Caco-2 (cell line): ENCODE measurements at places on chromosomes 5 and 9.

DNA sequence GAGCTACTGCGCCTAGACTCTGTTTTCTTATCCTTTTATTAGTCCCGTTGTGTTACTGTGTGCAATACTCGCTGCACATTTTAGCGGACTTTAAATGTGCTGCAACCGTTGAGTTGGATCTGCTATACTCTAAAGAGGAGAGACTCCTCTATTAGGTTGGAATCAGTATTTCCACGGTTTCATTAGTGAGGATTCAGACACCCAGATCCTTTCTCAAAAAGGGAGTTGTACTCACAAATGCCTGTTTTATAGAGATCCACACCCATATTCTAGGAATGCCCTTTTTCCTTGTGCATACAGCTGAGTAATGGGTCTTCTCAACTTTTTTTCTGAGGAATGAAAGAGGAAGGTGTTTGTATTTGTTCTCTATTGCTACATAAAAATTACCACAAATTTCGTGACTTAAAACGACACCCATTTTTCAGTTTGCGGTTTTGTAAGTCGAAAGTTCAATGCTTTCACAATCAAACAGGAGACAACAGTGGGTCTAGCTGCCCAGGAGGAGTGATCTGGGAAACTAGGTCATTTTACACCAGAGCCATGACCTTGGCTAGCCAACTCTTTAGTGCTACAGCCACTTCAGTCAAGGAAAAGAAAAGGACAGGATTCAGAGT, 52.8 kb upstream of the SLC44A1 start:
- no peak for DNase-seq

DNA sequence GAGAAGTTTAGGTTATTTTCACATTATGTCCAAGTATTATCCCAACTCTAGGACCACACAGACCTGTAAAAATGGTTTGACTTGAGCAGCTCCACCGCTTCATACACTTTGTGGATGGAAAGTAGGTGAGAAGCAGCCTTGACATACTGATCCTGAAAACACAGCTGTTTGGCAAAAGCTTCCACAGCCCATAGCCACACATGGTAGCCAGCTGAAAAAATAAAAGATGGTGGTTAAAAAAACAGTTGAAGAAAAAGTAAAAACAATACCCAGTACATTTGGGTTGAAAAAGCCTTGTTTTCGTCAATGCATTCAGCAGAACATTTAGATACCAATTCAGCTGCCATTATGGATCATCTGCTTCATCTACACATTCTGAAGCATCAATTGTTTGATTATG, 36.7 kb downstream of the GEMIN5 start:
- DNase-seq = no peak

- DNase-seq = no peak
Measured at GRCh38 chr5:136035837-136036236, 7.0 kb downstream of the TGFBI start.

GRCh38 chr5:127561254-127561653, 43.8 kb downstream of the PRRC1 start:
- no peak for DNase-seq

DNA sequence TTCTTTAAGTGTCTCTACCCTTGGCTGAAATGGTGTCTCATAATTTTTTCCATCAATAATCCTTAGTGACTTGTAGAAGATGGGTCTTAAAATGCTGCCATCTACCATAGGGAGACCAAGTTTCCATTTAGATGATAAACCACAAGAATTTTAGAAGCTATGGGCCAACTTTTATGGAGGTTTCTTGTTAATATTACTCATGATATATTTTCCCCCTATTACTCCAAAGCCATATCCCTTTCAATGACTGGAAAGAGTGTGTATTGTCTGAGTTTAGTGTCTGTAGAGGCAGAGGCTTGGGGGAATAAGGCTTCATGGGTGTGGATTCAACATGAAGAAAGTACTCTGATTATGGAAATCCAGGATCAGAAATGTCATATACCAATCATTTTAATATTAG, 507.3 kb upstream of the TNC start:
- no peak for DNase-seq

- no peak for DNase-seq
Measured at GRCh38 chr9:80586786-80587330, 1015.1 kb downstream of the TLE4 start.

GRCh38 chr9:13165956-13166355, 113.5 kb downstream of the MPDZ start:
- DNase-seq = no peak

- DNase-seq = no peak
Measured at GRCh38 chr9:129023908-129024233, 4.3 kb downstream of the SH3GLB2 start.
